ENCODE measurements at places on chromosomes 16 and 17.

- no peak for DNase-seq
These were observed 9.0 kb downstream of the NOG start for GRCh38 chr17:56602292-56603130.

DNA sequence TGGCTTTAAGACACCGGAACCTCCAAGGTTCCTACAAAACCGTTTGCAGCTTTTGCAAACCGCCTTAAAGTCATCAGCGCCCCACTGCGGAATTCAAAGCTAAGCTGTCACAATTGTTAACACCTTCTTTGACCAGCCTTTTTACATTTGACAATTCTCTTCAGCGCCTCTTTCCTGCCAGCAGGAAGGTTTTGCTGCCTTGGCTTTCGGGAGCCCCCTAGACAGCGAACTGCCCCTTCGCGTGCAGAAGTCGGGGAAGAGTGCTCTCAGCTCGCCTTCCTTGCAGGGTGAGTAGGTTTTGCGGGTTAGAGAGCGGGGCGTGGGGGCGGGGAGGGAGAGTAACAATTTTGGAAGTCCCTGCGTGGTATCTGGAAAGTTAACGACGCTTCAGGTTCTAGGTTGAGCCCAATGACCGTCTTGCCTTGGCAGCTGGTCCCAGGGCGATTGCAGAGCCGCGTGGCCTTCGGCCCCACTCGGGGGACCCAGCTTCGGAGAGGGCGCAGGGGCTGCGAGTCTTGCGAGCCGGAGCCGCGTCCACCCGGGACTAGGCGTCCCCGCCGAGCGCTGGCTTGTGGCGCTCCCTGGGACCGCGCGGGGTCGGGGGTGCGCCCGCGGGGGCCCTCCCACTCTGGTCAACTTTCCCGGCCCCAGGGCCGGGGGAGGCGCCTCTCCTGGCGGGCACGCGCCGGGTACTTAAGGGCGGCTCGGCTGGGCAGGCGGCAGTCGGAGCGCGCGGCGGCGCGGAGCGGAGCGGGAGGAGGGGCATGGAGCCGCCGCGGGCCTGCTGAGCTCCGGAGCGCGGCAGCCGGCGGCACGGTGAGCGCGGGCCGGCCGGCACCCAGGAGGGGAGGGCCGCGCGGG, at the start of gene HAS3:
TSS of gene HAS3 (plus strand) at position 153 of the 861 bp plus-strand sequence. CDS start 3,743 bp downstream, outside the sequence.
- no peak for DNase-seq

DNA sequence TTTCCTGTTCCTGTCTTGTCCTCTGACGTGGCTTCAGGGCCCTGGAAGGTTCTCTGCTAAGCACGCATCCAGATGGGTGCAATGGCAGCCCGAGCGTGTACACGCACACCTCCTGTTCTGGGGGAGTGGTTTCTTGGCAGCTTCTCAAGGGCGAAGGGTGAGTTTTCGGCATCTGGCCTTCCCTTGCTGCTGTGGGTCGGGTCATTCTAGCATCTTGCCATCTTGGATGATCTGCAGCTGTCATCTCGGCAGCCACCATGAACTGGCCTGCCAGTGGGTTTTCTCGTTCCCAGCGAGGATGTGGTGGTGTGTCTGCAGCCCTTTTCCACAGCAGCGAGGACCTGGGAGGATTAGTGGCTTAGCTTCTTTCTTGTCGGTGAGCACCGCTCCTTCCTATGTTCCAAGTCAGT, 10.6 kb downstream of the MSI2 start:
- no peak for DNase-seq

DNA sequence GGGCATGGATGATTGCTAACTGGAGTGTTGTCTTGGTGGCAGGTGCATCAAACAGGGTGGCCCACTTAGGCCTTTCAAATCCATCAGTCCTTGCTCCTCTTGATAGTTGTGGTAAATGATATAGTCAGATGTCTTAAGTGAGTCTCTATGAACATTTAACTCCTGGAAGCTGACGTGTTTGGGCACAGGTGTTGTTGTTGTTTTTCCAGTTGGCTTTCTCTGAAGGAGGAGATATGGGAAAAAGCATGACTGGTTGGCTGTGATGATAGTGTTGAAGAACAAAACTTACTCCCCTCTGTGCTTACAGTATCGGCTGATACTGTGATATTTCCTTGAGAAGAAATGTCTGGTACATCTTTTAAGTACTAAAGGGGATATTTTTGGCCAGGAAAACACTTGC, 18.0 kb downstream of the TNRC6A start:
- DNase-seq, result peak; percentile 86

- no peak for DNase-seq
These were observed 127.5 kb downstream of the ZNF778 start for GRCh38 chr16:89344846-89345611.

GRCh38 chr17:30188211-30188939, 47.1 kb downstream of the SLC6A4 start:
- DNase-seq, result no peak

DNA sequence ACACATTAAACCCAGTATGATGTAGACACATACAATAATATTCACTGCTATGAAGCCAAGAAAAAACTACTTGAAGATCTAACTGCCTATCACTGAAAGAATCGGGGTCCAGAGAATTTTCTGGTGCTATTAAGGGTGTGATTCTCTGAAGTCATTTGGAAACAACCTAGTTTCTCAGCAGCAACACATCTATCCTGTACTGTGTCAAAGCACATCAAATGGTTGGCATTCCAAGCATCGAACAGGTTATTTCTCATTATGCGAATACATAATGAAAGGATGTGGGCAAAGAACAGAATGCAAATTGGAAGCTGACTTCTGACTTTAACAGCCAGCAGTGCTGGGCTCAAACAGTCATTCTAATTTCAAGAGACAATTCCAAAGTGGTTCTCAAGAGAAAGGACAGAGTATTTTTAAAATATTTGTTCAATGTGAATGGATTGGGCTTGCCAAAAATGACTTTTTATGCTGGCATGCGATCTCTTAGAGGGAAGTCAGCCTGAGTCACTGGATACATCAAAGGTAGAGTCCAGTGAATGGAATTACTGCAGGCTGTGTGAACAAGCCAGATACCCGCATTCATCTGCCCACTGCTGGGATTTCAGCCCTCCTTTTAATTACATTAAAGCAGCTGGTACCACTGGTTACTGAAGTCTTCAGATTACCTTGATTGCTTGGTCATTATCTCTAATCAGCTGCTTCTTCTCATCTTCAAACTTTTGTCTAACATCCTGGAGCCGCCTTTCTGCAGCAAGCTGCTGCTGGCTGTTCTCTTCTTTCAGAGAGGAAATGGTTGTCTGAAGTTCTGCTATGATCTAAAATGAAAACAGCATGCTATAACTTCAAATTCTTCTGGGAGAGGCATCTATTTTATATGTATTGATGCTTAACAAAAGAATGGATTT, 181.2 kb upstream of the AXIN2 start:
- DNase-seq, result no peak

GRCh38 chr16:88651989-88652761, 1.3 kb upstream of the CYBA start:
- no peak for DNase-seq

DNA sequence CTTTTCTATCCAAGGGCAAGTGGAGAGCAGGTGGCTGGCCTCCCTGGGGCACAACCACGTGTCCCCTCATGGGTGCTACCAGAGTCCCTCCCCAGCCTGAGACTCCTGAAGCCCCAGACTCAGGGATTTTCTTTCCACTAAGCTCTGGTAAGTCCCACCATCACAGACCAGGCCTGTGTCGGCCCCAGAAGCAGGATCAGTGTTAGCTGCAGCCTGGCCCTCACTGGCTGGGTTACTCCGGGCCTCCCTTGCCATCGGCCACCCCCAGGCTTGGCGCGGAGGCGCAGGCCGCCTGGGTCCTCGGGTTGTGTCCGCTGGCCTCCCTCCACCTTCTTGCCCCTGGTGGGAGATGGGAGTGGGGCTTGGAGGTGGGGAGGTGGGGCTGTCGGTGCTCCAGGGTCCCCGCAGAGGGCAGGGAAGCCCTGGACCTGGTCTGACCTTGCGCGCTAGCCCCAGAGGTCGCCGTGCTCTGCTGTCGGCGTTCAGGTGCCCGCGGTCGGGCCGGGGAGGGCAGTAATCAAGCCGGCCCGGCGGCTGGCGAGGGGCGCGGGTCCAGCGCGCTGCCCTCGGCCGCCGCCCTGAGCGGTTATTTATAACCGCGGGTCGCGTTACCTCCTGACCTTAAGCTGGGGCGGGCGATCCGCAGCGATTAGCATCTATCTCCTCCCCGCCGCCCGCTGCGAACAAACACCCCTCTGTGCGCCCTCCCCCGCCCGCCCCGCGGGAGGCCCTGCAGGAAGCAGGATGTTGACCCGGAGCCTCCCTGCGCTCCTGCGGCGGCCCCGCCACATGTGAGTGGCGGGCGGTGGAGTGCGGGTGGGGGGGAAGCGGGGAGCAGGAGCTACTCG, 78.1 kb upstream of the TOB1 start:
- DNase-seq, result no peak

DNA sequence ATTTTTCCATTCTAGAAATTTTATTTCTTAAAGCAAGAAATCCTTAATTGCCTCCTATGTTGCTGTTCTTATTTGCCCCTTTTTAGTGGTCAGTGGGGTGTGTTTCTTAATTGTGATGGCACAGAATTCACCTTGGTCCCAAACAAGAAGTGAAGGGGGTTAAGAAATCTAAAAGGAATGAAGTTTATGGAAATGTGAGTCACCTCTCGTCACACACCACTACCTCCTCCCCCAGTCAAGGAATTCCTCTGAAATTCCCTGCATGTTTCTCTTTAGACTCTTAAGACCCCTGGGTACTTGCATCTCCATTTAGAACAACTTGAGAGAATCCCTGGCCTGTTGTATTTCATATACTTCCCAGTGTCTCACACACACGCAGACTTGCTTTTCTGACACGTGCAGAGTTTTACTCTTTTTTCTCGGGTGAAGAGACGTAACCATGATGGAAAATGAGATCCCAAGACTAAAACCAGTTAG, 247.4 kb downstream of the PRKCA start:
- no peak for DNase-seq

DNA sequence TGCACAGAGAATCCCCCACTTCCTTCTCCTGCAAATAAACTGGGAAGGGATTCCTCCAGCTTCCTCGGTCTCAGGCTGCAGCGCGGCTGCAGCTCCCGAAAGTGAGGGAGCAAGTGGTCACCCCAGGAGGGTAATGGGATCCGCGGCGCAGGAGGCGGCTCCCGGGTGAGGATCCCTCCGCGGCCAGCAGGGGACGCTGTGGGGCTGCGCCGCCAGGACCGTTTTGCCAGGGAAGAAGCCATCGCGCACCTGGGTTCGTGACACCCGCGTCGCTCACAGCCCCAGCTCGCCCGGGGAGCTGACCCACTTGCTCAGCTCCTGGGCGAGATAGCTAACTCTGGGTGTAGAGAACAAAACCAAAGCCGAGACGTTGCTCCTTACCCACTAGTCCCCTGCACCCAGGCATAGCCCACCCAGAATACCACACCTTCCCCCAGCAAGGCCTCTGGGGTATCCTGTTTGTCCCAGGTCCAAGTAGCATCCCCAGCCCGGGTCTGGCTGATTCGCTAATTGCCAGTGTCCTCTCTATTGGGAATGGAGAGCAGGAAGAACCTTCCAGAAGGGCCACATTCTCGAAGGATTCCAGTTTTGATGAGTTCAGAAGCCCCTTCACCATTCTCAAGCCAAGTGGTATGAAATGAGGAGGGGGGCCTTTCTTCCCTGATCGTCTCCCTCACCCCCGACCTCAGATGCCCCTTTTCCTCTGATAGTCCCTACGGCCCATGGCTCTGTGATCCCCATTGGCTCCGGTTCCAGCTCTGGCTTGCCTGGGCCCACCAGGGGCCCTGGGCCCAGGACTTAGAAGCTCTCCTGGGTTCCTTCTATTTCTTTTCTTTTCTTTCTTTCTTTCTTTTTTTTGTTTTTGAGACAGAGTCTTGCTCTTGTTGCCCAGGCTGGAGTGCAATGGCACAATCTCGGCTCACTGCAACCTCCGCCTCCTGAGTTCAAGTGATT, 14.1 kb downstream of the CYGB start:
- DNase-seq, result no peak

DNA sequence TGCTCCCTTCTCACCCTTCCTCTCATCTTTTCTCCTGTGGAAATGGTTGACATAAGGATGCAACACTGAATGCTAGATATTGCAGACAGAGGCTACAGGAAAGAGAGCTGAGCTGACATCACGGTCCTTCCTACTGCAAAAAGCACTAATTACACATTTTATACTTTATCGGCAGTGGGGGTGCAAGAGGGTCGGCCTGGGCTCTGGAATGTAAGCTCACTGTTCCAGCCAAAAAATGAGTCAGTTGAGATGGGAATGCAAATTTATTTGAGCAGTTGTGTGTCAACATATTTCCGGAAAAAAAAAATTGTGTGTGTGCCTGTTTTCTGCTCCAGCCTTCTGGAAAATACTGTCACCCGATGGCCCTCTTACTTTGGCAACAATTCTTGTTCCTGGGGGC, 14.1 kb upstream of the MRTFB start:
- no peak for DNase-seq

DNA sequence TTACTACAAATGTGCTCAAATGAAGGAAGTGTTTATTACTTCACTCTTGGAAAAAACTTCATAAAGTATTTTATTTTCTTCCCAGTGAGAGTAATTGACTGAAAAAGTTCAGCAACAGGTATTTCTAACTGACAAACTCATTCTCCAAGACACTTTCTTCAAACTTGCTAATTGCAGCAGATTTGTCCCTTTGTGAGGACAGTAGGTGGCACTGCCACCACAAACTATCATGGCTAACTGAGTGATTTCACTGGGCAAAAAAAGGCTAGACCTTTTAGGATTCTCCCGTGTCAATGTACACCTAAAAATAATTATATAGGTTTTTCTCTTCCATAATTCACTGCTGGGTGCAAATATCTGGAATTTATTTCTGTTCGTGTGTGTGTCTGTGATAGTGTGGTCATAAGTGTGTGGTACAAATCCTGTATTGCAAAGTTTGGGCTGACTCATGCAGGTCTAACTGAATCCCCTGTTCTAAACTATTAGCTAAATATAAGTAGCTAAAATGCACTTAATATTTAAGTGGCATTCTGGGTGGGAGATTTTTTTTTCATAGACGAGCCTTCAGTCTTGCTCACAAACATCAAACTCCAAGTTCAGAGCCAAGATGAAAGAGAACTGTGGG, 3.9 kb downstream of the HS3ST3A1 start:
- DNase-seq, result no peak

- no peak for DNase-seq
These were observed 576.7 kb downstream of the WWOX start for GRCh38 chr16:78675951-78676792.

- DNase-seq, result no peak
These were observed 18.4 kb downstream of the PRSS54 start for GRCh38 chr16:58276346-58276951.

Measured in NCI-H187 treated with DMSO at 0.1 percent for 48 hours (cell line).